Progenitor cell of endocrine pancreas (in vitro differentiated cells): ENCODE measurements at places on chromosomes 2 and 18. TPM values are rescaled to one million over a fixed set of nuclear protein-coding genes. Genes with fewer than 3 reads are reported as not detected.

DNA sequence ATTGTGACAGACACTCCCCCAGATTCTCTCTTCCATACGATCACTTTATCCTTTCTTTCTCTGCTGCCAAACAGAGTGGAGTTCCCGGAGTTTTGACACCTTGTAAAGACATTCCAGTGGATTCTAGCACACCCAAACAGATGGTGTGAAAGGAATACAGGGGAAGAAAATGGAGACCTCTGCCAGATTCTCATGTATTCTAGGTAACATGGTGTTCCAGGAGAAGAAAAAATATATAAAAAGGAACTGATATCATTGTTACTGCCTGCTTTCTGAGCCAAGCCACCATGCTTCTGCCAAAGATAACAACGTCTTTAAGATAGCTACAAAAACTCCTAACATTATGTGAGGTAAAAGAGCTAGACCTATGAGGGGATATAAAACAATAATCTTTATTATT lies 136.5 kb downstream of the TXNL1 start:
- H3K36me3 ChIP-seq, result peaks cover 1% of the 10 kb centered on the region
- no peak overlapping the region for H3K4me3 ChIP-seq
- no peak overlapping the region for H3K27ac ChIP-seq
- peaks cover 2% of the 10 kb centered on the region for H3K27me3 ChIP-seq
- no peak for DNase-seq
- H3K4me1 ChIP-seq, result no peaks in the 10 kb centered on the region

ORMDL1 gene
- 74.1 and 84.9 TPM in 2 replicates for total RNA-seq

GRCh38 chr18:67634631-67635338 lies 118.3 kb upstream of the DSEL start:
- H3K27ac ChIP-seq, result no peak overlapping the region
- no peaks in the 10 kb centered on the region for H3K27me3 ChIP-seq
- H3K4me3 ChIP-seq, result no peak overlapping the region
- H3K4me1 ChIP-seq, result no peaks in the 10 kb centered on the region
- no peak for DNase-seq

SPP2 gene
- total RNA-seq, result not detected in 2 replicates

- no peak overlapping the region for H3K4me3 ChIP-seq
- peaks cover 7% of the 10 kb centered on the region for H3K4me1 ChIP-seq
- H3K27me3 ChIP-seq, result no peaks in the 10 kb centered on the region
- peak overlapping the region; percentile 21 for H3K27ac ChIP-seq
- H3K36me3 ChIP-seq, result peaks cover 2% of the 10 kb centered on the region
Measured at GRCh38 chr2:156918410-156918809, 339.1 kb upstream of the GALNT5 start.

GRCh38 chr2:85368921-85369320 lies 14.4 kb downstream of the ELMOD3 start:
- peaks cover 8% of the 10 kb centered on the region for H3K4me1 ChIP-seq
- H3K27ac ChIP-seq, result no peak overlapping the region
- no peaks in the 10 kb centered on the region for H3K27me3 ChIP-seq
- no peak for DNase-seq
- no peak overlapping the region for H3K4me3 ChIP-seq
- H3K36me3 ChIP-seq, result peaks cover 8% of the 10 kb centered on the region

DNA sequence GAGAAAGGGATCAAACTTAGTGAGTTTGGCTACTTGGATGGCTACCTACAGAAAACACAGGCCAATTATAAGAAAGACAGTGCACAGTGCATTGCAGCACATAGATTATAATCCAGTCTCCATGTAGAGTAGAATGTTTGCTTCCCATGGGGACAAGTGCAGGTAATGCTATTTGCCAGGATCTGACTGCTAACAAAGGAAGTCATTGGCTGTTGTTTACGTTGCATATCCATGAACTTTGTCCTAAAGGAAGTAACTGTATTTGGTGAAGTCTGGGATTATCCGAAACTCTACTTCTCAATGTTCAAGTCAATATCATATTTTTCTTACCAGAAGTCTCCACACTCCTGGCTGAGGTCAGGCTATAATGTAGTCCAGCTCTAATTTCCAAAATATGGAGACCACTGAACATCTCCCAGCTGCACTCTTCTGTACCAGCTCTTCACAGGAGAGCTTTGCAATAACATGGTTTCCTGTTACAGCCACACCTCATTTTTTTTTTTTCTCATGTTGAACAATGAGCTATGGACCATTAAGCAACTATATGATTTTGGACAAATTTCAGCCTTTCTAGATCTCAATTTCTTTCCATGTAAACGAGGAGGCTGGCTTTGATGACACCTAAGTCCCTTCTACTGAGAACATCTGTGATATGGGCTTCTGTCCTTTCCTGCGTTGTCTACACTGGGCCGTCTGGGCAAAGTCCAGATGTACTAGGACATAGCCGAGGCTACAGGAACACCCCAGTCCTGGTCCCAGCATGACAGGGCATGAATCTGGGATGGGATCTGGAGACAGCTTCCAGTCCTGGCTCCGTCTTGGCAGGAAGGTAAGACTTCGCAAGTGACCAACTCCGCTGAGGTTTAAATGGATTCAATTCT lies 154.8 kb downstream of the LAMA1 start:
- no peak overlapping the region for H3K4me3 ChIP-seq
- H3K27ac ChIP-seq, result peak overlapping the region; percentile 45
- peaks cover 66% of the 10 kb centered on the region for H3K36me3 ChIP-seq
- DNase-seq, result no peak
- H3K4me1 ChIP-seq, result peaks cover 7% of the 10 kb centered on the region

GRCh38 chr2:85162746-85163301 lies 29.6 kb downstream of the TCF7L1 start:
- DNase-seq, result no peak
- no peak overlapping the region for H3K4me3 ChIP-seq
- no peaks in the 10 kb centered on the region for H3K27me3 ChIP-seq
- H3K4me1 ChIP-seq, result peaks cover 41% of the 10 kb centered on the region
- H3K36me3 ChIP-seq, result peaks cover 1% of the 10 kb centered on the region

GRCh38 chr2:74429487-74430451 lies 8.2 kb downstream of the WDR54 start:
- DNase-seq, result no peak
- peaks cover 21% of the 10 kb centered on the region for H3K36me3 ChIP-seq
- H3K27me3 ChIP-seq, result no peaks in the 10 kb centered on the region
- H3K4me1 ChIP-seq, result no peaks in the 10 kb centered on the region

CAPN14 gene
- total RNA-seq, result 0.50 and 0.73 TPM in 2 replicates

DNA sequence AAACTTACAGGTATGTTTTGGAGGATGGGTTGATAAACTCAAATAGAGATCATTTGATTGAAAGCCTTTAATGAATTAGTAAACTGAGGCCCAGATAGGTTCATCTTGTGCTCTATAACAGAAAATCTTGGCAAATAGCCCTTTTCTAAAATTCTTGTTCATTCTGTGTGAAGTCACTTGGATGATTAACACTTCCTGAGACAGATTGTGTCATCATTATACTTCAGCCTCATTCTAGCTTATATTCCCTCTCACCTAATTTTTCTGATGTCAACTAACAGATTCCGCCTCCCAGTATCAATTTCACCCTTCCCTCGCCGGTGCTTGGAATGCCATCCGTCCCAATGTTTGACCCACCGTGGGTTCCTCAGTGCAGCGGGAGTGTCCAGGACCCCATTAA lies 84.2 kb upstream of the RPE start:
- peaks cover 3% of the 10 kb centered on the region for H3K27me3 ChIP-seq
- no peak overlapping the region for H3K4me3 ChIP-seq
- no peak overlapping the region for H3K27ac ChIP-seq
- no peaks in the 10 kb centered on the region for H3K4me1 ChIP-seq
- H3K36me3 ChIP-seq, result no peaks in the 10 kb centered on the region

DNA sequence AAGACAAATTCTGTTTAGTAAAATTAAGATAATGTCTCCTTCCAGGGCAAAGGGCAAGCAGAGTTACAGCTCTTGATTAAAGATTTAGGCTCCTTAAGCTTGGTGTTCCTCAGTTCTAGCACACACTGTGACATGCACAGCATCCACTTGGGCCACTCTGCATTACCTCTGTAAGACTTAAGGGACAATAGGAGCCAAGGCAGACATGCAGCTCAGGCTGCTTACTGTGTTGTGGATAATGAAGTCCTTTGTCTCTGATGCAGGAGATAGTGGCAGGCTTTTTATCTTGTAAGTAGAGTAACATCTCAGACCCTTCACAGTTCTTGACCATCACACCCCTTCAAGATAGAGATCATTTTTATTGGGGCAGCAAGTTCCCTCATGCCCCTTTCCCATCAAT lies 31.2 kb downstream of the RBM45 start:
- no peaks in the 10 kb centered on the region for H3K27me3 ChIP-seq
- H3K27ac ChIP-seq, result no peak overlapping the region
- H3K4me1 ChIP-seq, result no peaks in the 10 kb centered on the region
- DNase-seq, result no peak
- H3K4me3 ChIP-seq, result no peak overlapping the region
- no peaks in the 10 kb centered on the region for H3K36me3 ChIP-seq

CDH7 gene
- total RNA-seq, result 6.5 and 9.2 TPM in 2 replicates

GPR39 gene
- 4.0 and 4.6 TPM in 2 replicates for total RNA-seq

GRCh38 chr2:177740700-177741099 lies 331.9 kb downstream of the PDE11A start:
- H3K4me1 ChIP-seq, result peaks cover 6% of the 10 kb centered on the region
- no peak overlapping the region for H3K27ac ChIP-seq
- H3K36me3 ChIP-seq, result no peaks in the 10 kb centered on the region
- no peak for DNase-seq
- no peaks in the 10 kb centered on the region for H3K27me3 ChIP-seq

DNA sequence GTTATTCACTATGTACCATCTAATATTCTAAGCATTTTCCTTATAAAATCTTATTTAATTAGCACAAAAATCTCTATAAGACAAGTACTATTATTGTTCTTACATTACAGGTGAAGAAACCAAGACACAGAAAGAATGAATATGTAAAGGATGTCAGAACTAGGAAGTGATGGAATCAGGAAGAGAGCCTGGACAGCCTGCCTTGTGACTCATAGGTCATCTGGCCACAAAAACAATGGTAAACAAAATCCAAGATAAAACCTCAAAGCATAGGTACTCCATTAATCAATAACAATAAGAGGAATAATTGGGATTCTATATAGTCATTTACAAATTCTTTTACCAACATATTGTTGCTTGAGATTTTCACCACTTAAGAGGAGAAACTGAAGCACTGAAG lies 505.4 kb upstream of the PIK3C3 start:
- no peak for DNase-seq
- no peaks in the 10 kb centered on the region for H3K27me3 ChIP-seq
- H3K4me3 ChIP-seq, result no peak overlapping the region
- H3K27ac ChIP-seq, result no peak overlapping the region
- H3K36me3 ChIP-seq, result peaks cover 5% of the 10 kb centered on the region
- H3K4me1 ChIP-seq, result peaks cover 5% of the 10 kb centered on the region

RAPGEF4 gene
- total RNA-seq, result 8.6 and 11.9 TPM in 2 replicates

GRCh38 chr18:31490387-31490786 lies 7.6 kb upstream of the DSG2 start:
- peaks cover 22% of the 10 kb centered on the region for H3K4me1 ChIP-seq
- no peak for DNase-seq
- H3K36me3 ChIP-seq, result no peaks in the 10 kb centered on the region
- no peak overlapping the region for H3K4me3 ChIP-seq
- no peak overlapping the region for H3K27ac ChIP-seq
- no peaks in the 10 kb centered on the region for H3K27me3 ChIP-seq

- H3K36me3 ChIP-seq, result peaks cover 2% of the 10 kb centered on the region
- H3K27ac ChIP-seq, result peak overlapping the region; percentile 70
- no peak for DNase-seq
- H3K4me1 ChIP-seq, result peaks cover 32% of the 10 kb centered on the region
- H3K27me3 ChIP-seq, result no peaks in the 10 kb centered on the region
Measured at GRCh38 chr2:217258170-217258569, 398.3 kb upstream of the TNP1 start.

GRCh38 chr2:170610615-170611014 lies 104.5 kb upstream of the SP5 start:
- H3K4me3 ChIP-seq, result no peak overlapping the region
- H3K4me1 ChIP-seq, result peaks cover 5% of the 10 kb centered on the region
- DNase-seq, result no peak
- H3K27me3 ChIP-seq, result peaks cover 5% of the 10 kb centered on the region

GRCh38 chr2:38528008-38528442 lies 74.7 kb downstream of the HNRNPLL start:
- peaks cover 36% of the 10 kb centered on the region for H3K27me3 ChIP-seq
- peak overlapping the region; percentile 22 for H3K4me3 ChIP-seq
- peaks cover 7% of the 10 kb centered on the region for H3K4me1 ChIP-seq
- H3K27ac ChIP-seq, result no peak overlapping the region

GPR155 gene
- total RNA-seq, result 0.74 and 1.4 TPM in 2 replicates

DNA sequence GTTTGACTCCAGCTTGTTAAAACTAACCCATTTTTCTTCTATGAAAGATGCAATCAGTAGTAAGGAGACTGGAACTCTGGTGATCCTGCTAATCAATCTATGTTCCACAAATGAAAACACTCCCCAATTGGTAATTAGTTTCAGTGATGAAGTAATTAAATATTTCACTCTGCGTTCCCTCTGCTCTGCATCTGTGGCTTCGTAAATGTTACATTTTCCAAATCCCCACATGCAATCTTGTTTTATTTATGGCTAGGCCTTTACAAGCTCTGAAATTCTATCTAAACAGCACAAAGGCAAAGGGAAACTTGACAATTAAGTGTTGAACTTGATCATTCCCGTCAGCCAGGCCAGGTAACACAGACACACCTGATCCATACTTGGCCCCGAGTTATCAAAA lies 231.4 kb upstream of the OSR1 start:
- H3K4me1 ChIP-seq, result peaks cover 4% of the 10 kb centered on the region
- no peaks in the 10 kb centered on the region for H3K27me3 ChIP-seq
- DNase-seq, result no peak
